ENCODE measurements at places on chromosomes 2 and 18.

- DNase-seq, result no peak
Observed at GRCh38 chr2:222424729-222425671, 657 bp downstream of the SGPP2 start.

- DNase-seq, result no peak
Observed at GRCh38 chr2:225052703-225053102, 10.4 kb upstream of the DOCK10 start.

GRCh38 chr2:145739681-145740080 is 1219.8 kb upstream of the ZEB2 start:
- DNase-seq, result no peak

- DNase-seq, result no peak
Observed at GRCh38 chr2:30436859-30437435, 10.1 kb upstream of the LCLAT1 start.

- peak; percentile 89 for DNase-seq
Observed at GRCh38 chr2:26355038-26355995, 8.7 kb upstream of the ADGRF3 start.

- no peak for DNase-seq
Observed at GRCh38 chr2:30209227-30209626, 22.1 kb upstream of the LBH start.

DNA sequence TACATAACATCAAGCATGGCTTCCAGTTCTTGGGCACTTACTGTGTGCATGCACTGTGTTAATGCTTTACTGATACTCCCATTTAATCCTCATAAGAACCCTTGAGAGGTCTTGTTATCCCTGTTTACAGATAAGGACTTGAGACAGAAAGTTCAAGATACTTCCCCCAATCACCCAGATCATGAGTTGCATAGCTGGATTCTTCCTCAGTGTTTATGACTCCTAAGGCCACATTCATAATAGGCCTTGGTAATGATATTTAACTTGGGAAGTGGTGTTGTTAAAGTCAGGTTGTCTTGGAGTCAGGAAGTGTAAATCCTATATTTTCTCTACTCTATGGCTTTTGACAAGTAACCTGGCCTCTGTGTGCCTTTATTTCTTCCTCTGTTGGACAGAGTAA is 22.7 kb downstream of the NOSTRIN start:
- no peak for DNase-seq

DNA sequence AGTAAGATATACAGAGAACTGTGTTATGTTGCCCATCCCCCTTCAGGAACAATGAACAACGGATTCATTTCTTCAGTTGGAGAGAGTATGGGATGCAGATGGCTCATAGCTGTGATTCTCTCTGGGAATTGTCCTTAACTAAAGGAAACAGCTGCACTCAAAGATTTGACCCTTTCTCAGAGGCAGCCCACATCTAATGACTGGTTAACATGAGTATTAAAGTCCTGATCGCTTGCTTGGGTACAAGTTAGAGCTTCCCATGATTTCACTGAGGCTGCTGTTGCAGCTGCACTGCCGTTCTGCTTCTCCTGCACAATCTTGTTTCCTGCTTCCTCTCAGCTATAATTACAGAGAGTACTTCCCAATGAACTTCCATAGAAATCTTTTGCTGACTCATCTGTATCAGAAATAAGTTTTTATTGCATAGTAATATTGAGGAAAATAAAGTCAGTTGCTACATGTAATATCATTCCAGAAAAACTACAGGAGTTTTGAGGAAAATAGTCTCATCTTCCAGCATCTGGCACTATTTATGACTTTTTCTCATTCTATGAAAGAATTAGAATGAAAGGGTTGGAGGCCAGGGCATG is 12.8 kb upstream of the SCN9A start:
- no peak for DNase-seq

GRCh38 chr2:46653539-46653938 is 174.2 kb downstream of the TMEM247 start:
- DNase-seq, result no peak

DNA sequence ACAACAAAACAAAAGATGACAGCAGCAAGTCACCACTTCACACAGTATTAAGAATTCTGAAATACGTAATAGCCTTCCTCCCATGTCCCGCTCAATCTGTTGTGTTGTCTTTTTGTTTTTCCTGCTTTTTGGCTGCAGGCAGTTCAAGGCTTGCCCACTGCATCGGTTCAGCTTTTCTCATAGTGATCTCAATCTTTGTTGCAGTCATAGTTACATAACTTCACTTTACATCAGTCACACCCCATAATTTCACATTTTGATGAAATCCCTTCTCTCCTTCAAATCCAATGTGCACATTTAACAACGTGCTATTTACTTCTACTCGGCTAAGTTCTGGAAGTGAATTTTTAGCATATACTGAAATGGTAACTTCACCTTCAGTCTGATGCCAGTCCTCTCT is 33.8 kb upstream of the HAAO start:
- no peak for DNase-seq

DNA sequence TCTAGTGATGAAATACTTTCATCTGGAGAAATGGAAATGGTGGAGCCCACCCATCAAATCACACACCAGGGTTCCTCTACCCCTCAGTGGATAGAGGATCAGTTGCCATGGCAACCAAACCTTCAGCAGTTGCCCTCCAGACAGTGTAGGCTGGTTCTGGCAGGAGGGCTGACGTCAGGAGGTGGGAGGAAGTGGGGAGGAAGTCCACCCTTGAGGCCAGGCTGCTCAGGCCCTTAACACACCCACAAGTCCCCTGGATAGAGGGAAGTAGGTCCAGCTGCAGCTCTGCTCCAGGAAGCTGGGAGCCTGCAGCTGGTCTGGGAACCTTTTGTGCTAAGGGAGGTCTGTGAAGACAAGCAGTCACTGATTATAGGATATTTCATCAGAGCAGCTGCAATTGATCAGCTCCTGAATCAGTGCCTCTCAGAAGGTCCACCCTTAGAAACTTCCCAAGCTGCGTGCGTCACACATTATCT is 186.6 kb downstream of the MTX2 start:
- peak; percentile 43 for DNase-seq

- DNase-seq, result no peak
Observed at GRCh38 chr2:150346806-150347205, 140.7 kb downstream of the RND3 start.

DNA sequence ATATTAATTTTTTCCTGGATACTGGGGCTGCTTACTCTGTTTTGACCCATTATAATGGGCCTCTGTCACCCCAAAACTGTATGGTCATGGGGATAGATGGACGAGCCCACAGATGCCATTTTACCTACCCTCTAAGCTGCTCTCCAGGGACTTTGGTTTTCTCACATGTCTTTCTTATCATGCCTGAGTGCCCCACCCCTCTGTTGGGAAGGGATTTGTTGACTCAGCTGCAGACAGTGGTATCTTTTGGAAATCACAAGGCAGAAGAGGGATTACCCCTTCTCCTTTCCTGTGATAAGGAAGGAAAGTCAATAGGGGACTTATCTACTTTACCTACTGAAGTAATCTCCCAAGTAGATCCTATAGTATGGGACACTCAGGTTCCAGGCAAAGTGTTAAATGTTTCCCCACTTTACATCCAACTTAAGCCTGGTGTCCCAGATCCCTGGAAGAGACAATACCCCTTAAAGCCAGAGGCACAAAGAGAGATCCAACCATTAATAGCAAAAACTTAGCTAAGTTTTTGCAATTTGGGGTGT is 182.7 kb downstream of the RNF152 start:
- no peak for DNase-seq

DNA sequence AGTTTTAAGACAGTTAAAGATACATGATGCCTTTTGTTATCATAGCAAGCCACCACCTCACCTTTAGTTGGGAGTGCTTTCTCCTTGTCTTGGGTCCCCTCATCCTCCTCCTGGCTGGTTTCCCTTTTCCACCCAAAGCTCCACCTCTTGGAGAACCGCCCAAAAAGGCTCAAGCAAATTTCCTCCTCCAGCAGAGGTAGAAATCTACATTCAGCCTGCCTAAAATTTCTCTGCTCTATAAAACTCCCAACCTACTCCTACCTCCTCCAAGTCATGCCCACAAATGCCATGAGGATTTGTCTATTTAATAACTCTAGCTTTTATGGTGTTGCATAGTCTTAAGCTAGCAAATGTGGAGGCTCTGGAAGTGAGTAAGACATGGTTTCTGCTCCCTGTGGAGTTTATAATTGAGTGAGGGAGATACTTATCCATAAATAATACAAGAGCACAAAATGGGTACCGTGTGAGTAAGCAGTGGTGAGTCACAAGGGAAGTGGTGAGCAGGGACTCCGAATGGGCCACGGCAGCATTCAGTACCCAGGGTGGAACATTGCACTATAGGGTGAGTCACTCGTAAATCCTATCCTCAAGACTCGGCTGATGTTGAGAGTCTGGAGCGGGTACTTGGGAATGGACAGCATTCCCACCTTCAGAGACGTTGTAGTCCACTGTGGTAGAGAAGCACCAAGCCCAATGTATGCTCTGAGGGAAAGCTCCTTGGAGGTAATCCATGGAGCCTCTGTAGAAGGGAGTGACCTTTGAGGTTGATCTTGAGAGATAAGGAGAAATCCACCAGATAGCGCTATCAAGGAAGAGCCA is 146.3 kb downstream of the RTN4 start:
- no peak for DNase-seq

Data from DMS79 treated with DMSO at 0.1 percent for 48 hours (cell line).